ENCODE measurements at places on chromosomes 2 and 18. TPM values are rescaled to one million over a fixed set of nuclear protein-coding genes. Genes with fewer than 3 reads are reported as not detected.

CYS1 gene
- total RNA-seq: 0.13 TPM

NT5DC4 gene
- total RNA-seq: not detected

COL4A3 gene
- total RNA-seq: not detected

MYO7B gene
- total RNA-seq: 0.13 TPM

PTPRN gene
- total RNA-seq: 1.5 TPM

RNMT gene
- 20.0 TPM for total RNA-seq

LRRTM4 gene
- not detected for total RNA-seq

KCNJ3 gene
- total RNA-seq: under 0.01 TPM

AFF3 gene
- total RNA-seq: not detected
